ENCODE measurements at places on chromosomes 5 and 9.
A peak's percentile ranks its signal among the peaks of the same experiment; 100 is the strongest.

GRCh38 chr9:119537138-119537537 lies 167.9 kb upstream of the BRINP1 start:
- no peak for DNase-seq

DNA sequence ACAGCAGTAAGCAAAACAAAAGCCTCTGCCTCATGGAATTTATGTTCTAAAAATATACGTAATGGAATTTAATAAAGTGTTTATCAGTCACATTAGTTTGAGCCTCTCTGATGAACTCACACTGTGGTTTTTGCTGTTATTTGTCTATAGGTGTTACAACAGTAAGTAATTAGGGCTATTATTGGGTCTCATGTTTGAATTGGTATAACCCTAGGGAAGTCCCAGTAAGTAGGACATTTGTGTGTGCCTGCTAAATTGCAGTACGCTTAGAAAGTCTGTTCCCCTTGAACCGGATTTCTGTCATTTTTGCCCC lies 197.6 kb downstream of the NR3C1 start:
- no peak for DNase-seq

DNA sequence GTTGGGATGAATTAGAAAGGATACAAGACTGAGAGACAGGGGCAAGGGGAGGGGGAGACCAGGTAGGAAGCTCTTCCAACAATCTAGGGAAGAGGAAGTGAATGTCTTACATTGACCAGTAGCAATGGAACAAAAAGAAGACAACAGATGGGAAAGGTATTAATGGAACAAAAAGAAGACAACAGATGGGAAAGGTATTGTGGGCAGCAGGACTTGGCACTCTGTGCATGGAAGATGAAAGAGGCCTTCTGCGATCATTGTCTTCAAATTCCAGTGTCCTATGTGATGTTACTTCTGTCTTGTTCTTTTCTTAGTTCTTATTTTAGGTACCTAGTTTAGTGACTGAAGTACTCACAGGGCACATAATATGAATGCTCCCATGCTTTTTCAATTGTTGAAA lies 161.8 kb downstream of the PALM2AKAP2 start:
- no peak for DNase-seq

DNA sequence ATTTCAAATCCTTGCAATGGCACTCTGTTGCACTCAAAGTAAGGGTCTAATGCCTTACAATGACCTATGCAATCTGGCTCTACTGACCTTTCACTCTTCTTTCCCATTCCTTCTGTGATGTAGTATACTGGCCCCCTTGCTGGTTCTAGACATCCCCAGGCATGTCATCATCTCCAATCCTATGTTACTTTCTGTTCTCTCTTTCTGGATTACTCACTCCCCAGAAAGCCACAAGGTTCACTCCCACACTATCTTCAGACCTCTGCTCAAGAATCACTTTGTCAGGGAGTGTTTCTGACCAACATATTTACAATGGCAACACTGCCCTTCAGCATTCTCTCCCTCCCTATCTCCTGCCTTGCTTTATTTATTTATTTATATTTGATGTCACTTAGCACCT lies 802.2 kb upstream of the WWC1 start:
- no peak for DNase-seq

GRCh38 chr5:168438349-168438748 lies 47.9 kb upstream of the RARS1 start:
- DNase-seq = no peak

- DNase-seq = no peak
Measured at GRCh38 chr9:121192959-121193640, 8.6 kb downstream of the RAB14 start.

DNA sequence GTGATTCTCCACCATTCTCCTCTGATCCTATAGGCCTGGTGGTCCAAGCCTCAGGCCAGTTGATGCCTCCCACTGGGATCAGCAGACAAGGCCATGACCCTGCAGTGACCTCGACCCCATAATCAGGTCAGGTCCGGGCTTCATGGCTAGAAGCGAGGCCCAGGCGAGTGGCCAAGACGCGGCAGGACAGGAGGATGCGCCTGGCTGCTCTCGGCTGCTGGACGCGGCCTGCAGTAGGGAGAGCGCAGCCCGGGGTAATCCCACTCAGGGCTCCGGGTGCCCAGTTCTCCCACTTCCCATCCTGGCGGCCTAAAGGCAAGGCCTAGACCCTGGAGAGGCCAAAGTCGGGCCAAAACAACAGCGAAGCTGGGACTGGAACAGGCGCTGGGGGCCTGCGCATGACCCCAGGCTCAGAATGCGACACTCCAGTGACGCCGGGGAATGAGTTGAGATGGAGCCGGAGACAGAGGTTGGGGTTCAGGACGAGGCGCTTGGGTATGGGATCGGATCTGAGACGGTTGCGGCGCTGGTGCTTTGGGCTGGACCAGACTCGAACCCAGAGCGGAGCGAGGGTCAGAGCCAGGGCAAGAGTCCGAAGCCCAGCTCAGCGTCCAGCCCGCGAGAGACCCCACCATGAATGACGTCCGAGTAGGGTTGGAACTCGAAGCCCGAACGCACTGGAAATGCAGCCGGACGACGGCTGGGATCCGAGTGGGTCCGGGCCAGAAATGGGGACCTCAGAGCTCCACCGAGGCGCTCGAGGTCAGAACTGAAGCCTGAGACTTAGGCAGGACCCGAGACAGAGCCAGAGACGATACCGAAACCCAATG lies 3.2 kb downstream of the LHX6 start:
- no peak for DNase-seq

- no peak for DNase-seq
Measured at GRCh38 chr5:147902609-147903115, 3.7 kb downstream of the C5orf46 start.

DNA sequence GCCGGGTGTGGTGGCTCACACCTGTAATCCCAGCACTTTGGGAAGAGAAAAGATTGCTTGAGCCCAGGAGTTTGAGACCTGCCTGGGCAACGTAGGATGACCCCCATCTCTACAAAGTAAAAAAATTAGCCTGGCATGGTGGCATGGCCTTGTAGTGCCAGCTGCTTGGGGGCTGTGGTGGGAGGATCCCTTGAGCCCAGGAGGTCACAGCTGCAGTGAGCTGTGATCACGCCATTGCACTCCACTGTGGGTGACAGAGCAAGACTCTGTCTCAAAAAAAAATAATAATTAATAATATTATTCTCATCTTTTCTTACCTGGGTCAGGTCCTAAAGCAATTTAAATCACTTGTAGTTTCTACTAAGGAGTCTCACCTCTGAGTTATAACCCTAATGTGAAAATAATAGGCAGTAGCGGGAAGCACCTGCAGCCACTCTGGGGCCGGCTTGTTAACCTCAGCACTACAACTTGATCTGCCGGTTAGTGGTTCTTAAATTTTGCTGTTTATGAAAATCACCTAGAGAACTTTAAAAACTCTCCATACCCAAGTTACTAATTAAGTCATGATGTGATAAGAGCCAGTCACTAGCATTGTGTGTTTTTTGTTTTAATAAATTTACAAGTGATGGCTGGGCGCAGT lies 29.4 kb upstream of the PCAT7 start:
- no peak for DNase-seq

DNA sequence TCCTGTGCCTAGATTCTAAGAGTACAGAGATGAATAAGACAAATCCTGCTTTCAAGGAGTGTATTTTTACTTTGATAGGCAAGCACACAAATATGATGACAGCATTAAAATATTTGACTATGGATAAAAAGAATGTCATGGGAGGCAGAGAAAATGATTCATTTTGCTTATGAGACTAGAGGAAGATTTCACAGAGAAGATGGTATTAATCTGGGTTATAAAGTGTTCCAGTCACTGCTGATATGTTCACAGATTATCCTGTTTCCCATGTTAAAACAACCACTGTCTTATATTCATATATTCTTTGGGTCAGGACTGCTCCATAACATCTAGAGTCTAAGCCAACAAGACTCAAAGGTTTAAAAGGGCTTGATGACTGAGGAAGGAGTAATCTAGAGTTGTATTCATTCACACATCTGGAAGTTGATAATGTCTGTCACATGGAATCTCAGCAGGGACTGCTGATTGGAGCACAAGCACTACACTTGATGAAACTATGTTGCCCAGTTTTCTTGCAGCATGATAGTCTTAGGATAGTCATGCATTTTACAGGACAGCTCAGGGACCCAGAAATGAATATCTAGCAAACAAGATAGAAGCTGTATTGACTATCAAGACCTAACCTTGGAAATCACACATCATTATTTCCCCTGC lies 79.3 kb downstream of the STARD4 start:
- no peak for DNase-seq

DNA sequence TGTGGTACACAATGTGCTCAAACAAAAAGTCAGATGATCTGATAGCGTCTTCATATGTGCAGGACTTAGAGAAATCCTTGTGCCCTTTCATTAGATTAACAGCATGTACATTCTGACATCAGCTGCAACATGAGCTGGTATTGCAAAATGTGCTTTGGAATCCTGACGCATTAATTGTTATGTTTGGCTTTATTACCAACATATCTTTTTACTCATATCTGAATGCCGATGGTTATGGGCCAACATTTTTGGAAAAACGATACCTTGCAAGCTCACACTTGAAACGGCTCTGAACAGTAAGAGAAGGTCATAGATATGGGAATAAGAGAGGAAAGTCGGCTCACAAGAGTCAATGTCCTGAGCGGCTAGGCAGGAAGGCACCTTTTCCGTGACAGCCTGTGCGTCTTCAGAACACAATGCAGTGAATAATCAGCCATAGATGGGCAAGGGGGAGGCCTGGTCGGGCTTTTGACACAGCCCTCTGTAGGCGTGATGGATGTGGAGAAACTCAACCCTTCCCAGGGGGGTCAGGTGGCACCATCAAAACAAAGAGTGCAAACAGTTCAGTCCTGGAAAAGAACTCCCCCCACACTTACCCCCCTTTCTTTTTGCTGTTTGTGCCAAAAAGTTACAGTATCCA lies 36.4 kb upstream of the GAS1 start:
- DNase-seq = peak; percentile 58

DNA sequence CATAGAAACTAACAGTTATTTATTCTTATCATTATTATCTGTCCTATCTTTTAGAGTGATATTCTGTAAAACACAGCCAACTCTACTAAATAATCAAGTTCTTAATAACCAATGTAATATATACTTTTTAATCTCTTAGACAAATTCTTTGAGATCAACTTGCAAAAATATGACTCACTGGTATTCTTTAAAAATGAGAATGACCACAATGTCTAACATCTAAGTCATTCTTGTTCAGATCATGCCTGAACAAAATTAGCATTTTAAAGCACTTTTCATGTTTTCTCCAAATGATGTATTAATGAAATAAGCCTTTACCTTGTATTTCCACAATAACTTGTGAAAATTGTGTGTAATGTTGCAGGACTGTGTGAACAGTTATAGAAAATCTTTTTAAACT lies 356.9 kb upstream of the RGMB start:
- no peak for DNase-seq

DNA sequence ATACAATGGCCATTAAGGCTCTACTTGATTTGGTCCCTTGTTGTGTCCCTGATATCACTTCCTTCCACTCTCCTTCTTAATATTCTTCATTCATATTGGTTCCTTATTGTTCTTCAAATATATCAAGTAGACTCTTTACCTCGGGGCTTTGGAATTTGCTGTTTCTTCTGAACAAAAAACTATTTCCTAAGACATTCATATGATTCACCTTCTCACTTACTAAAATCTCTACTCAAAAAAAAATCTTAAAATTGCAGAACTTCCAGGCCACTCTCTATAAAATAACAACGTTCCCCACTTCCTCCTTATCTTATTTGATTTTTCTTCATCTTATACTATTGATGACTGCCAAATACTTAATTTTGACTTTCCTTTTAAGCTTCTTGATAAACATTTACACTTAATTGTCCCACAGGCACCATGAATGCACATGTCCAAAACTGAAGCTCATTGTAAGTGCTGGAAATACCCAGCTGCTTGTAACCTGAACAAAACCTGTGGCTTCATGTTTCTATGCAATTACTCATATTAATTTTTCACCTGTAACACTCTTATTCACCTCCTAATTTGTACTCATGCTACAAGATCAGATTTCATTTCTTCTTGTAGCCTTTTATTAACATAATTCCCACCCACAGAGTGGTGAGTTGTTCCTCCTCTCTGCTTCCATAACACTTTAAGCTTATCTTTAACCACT lies 58.4 kb upstream of the NUDT12 start:
- no peak for DNase-seq

DNA sequence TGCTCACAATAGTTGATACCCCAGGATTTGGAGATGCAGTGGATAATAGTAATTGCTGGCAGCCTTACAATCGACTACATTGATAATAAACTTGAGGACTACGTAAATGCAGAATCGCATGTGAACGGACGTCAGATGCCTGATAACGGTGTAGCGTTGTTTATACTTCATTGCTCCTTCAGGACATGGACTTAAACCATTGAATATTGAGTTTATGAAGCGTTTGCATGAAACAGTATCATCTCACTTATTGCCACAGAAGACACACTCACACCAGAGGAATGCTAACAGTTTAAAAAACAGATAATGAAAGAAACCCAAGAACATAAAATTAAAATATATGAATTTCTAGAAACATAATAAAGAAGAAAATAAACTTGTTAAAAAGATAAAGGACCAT lies 101.6 kb downstream of the GABBR2 start:
- DNase-seq = no peak

DNA sequence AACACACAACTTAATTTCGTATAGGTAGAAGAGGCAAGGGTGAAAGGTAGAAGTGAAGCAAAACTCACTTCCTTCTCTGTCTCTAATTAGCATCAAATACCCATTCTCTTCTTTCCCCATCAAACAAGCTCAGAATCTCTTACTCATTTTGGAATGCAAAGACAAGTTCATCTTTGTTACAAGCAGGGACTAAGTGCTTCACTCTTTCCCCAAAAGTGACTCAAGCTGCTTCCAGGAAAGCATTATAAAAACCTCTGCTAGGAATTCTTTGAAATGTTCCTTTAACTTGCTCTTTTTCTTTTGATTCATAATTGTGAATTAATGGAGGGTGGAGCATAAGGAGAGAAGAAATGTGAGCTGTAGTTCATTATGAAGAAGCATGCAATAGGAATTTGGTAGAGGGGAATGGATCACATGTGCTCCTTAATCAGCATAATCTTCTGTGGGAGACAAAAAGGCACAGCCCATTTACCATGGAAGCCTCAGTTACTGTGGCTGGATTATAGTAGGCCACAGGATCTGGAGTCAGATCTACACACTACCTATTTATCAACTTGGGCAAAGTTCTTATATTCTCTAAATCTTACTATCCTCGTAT lies 109.5 kb upstream of the DPYSL3 start:
- no peak for DNase-seq

DNA sequence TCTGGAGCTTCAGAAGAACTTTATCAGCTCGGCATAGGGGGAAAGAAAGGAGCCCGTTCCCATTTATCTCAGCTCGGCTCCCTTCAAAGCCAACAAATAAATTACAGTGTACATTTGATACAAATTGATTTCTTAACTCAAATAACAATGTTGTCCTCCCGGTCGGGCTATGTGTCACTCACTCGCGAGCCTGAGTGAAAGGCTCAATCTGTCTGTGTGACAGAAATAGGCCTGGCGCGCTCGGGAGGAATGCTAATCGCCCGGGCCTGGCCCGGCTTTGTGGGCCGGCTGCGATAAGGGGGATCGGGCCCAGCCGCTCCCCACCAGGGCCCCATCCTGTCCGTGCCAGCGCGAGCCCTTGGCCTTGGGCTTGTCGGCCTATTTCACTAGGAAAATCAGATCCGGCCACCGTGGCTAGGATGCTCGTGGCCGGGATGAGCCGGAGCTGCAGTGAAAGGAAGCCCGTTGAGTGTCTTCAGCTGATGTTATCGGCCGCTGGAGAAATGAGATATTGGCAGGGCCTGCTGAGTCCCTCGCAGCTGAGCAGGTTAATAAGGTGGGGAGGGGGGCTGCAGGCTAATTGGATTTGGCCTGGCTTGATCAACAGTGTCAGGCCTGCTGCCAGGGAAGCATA lies 258.7 kb downstream of the IRX1 start:
- DNase-seq = no peak

- no peak for DNase-seq
Measured at GRCh38 chr9:120544441-120544840, 35.5 kb downstream of the CDK5RAP2 start.

Data from muscle of back (tissue), 13 donors.